Heart left ventricle (tissue), 16 donors: ENCODE measurements at places on chromosomes 4 and X. TPM values are rescaled to one million over a fixed set of nuclear protein-coding genes. Genes with fewer than 3 reads are reported as not detected.

The FABP2 gene
- total RNA-seq, result not detected

The TLR6 gene
- total RNA-seq, result 1.3 TPM

The DHX15 gene
- total RNA-seq, result 58.0 TPM

The MGAT4D gene
- total RNA-seq, result not detected

The UGT2A1 gene
- not detected for total RNA-seq

The VCX2 gene
- total RNA-seq, result not detected

The ZCCHC18 gene
- total RNA-seq, result 1.3 TPM

The POU3F4 gene
- total RNA-seq, result not detected

The KCNE5 gene
- 0.50 TPM for total RNA-seq

The PPP1R2C gene
- not detected for total RNA-seq

The YIPF7 gene
- 0.79 TPM for total RNA-seq

The IRS4 gene
- total RNA-seq, result 0.11 TPM

The SOWAHB gene
- not detected for total RNA-seq

The BEX5 gene
- total RNA-seq, result 0.54 TPM

The RHOXF2 gene
- total RNA-seq, result not detected

The RNF212 gene
- total RNA-seq, result 0.48 TPM

The DCLK2 gene
- 17.5 TPM for total RNA-seq

The CCNA2 gene
- total RNA-seq, result 0.66 TPM

The PPEF2 gene
- total RNA-seq, result not detected

The CT47B1 gene
- not detected for total RNA-seq

The MAMLD1 gene
- 1.5 TPM for total RNA-seq

The CFP gene
- 2.7 TPM for total RNA-seq

The PRDM5 gene
- 13.3 TPM for total RNA-seq

The CXCL13 gene
- total RNA-seq, result not detected

The IL9R gene
- not detected for total RNA-seq

The SMIM10 gene
- total RNA-seq, result 7.0 TPM

The ZDHHC15 gene
- 2.9 TPM for total RNA-seq

The FAM241A gene
- 5.4 TPM for total RNA-seq

The AKAP14 gene
- total RNA-seq, result not detected

The AMBN gene
- total RNA-seq, result not detected

The TLR3 gene
- total RNA-seq, result 3.5 TPM

The UBL4A gene
- total RNA-seq, result 52.5 TPM

The TMSB15B gene
- total RNA-seq, result 0.99 TPM

The ADAMTS3 gene
- 0.13 TPM for total RNA-seq

The MFAP3L gene
- 2.7 TPM for total RNA-seq

The SMR3B gene
- total RNA-seq, result not detected

The ABLIM2 gene
- total RNA-seq, result 14.3 TPM

The TASL gene
- 0.47 TPM for total RNA-seq

The C4orf51 gene
- not detected for total RNA-seq

The TCEAL1 gene
- total RNA-seq, result 21.7 TPM

The NPNT gene
- 5.4 TPM for total RNA-seq

The PPP1R3F gene
- total RNA-seq, result 25.3 TPM

The ALG13 gene
- 39.7 TPM for total RNA-seq

The SMIM10L2A gene
- 1.4 TPM for total RNA-seq
